Activated CD4-positive, alpha-beta T cell treated with anti-CD3 and anti-CD28 coated beads for 4 hours (primary cell): ENCODE measurements at places on chromosomes 4 and X.

- DNase-seq, result no peak
Measured at GRCh38 chr4:3829956-3830773, 64.0 kb downstream of the ADRA2C start.

DNA sequence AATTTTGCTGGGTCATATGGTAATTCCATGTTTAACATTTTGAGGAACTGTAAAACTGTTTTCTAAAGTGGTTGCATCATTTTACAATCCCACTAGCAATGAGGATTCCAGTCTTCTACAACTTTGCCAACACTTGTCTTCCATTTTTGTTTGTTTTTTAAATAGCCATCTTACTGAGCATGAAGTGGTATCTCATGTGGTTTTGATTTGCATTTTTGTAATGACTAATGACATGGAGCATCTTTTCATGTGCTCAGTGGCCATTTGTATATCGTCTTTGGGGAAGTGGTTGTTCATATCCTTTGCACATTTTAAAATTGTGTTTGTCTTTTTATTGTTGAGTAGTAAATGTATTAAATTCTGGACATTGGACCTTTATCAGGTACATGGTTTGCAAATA, 94.7 kb downstream of the TMEM131L start:
- DNase-seq, result no peak

GRCh38 chr4:56468097-56468422, 643 bp downstream of the SRP72 start:
- no peak for DNase-seq

- DNase-seq, result peak; percentile 1
Measured at GRCh38 chrX:129360175-129360574, 163.1 kb downstream of the SMARCA1 start.

DNA sequence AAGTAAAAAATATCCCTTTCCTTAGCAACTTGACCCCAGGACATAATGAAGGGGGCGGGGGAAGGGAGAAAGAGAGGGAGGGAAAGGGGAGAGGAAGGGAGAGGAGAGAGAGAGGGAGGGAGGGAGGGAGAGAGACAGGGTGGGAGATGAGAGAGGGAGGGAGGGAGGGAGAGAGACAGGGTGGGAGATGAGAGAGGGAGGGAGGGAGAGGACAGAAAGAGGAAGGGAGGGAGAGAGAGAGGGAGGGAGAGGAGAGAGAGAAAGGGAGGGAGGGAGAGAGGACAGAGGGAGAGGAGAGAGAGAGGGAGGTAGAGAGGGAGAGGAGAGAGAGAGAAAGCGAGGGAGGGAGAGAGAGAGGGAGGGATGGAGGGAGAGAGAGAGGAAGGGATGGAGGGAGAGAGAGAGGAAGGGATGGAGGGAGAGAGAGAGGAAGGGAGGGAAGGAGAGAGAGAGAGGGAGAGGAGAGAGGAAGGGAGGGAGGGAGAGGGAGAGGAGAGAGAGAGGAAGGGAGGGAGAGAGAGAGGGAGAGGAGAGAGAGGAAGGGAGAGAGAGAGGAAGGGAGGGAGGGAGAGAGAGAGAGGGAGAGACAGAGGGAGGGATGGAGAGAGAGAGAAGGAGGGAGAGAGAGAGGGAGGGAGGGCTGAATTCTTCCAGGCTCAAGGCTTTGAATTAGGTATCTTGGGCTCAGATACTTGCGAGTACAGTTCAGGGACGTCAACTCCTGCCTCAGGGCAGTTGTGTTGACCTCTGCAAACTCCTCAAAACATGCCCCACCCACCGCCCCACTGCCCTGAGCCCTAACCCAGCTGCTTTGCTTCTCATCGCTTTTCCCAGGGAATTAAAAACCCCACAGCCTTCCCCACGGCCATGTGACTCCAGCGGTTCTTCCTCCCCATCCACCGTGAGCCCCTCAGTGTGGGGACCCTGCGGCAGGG, 40.0 kb upstream of the ADRA2C start:
- no peak for DNase-seq

DNA sequence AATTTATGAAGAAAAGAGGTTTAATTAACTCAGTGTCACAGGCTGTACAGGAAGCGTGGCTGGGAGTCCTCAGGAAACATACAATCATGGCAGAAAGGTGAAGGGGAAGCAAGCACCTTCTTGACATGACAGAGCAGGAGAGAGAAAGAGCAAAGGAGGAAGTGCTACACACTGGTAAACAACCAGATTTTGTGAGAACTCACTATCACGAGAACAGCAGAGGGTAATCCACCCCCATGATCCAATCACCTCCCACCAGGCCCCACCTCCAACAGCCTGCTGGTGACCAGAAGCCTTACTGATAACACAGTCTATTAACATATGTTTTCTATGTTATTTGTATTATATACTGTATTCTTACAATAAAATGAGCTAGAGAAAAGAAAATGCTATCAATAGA, 254.8 kb downstream of the PCDH10 start:
- DNase-seq, result no peak

GRCh38 chr4:73895201-73896175, 26.3 kb downstream of the CXCL1 start:
- DNase-seq, result no peak

- peak; percentile 25 for DNase-seq
Measured at GRCh38 chr4:173013232-173013930, 155.2 kb upstream of the GALNT7 start.

DNA sequence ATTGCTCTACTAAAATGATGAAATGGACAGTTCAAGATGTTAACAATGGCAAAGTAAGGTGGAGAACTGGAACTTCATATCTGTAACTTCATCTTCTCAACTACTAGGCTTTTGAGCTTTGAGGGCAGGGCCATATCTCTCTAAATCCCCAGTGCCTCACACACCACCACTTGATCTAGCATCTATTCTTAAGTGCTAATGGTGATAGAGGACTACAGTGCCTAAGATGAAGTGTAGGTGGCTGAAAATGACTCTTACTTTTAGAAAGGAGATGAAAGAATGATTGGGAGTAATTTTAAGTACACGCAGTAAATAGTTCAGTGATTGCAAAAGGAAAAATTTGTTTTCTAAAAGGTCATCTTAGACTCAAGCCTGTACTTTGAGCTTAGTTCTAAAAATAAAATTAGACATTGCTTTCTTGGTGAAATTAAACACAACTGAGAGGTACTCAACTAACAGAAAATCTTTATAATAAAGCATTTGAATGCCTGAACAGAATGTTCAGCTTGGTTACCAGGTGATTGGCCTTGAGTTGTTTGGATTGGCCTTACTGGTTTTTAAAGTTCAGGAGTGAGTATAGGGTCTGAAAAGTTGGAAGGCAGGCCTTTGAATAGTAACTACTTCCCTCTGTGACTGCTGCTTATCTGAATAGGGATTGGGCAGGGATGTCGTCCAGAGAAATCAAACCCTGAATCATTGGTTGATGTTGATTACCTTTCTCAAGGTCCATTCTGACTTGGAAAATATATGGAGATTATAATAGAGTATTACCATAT, 45.4 kb downstream of the DIAPH2 start:
- no peak for DNase-seq

DNA sequence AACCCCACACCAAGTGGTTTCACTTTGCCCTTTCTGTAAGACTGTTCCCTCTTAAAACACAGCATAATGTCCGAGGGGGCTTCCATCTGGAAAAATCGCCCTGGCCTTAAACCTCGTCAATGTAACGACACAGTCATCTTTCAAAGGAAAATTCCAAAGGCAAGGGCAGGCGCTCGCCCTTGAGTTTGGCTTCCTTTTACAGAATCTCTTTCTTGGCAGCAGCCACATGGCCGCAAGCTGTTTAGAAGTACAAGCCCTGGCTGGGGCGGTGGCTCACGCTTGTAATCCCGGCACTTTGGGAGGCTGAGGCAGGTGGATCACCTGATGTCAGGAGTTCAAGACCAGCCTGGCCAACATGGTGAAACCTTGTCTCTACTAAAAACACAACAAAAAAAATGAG, 27.1 kb upstream of the GRPEL1 start:
- no peak for DNase-seq

- no peak for DNase-seq
Measured at GRCh38 chr4:149999485-150000074, 78.7 kb upstream of the DCLK2 start.

- DNase-seq, result no peak
Measured at GRCh38 chrX:4379071-4379470, 665.6 kb upstream of the PRKX start.

DNA sequence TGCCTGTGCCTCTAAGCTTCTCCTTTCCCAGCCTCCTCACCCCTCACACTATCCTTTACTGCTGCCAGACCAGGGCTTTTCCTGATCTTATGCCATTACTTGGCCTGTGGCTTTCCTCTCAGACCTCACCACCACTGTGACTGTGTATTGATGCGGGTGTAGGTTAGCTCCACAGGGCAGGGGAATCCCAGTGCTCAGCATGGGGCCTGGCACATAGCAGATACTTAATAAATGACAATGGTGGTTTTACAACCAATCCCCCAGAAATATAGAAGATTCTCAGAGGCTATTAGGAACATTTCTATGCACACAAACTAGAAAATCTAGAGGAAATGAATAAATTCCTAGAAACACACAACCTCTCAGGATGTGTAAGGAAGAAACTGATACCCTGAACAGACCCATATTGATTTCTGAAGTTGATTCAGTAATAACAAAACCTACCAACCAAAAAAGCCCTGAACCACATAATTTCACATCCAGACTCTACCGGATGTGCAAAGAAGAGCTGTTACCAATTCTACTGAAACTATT, 129.6 kb upstream of the QRFPR start:
- no peak for DNase-seq

GRCh38 chr4:19230906-19231545, 1020.7 kb upstream of the SLIT2 start:
- no peak for DNase-seq

GRCh38 chr4:139005774-139006173, 9.8 kb upstream of the NOCT start:
- no peak for DNase-seq

GRCh38 chrX:105821471-105822121, 743 bp upstream of the NRK start:
- no peak for DNase-seq

DNA sequence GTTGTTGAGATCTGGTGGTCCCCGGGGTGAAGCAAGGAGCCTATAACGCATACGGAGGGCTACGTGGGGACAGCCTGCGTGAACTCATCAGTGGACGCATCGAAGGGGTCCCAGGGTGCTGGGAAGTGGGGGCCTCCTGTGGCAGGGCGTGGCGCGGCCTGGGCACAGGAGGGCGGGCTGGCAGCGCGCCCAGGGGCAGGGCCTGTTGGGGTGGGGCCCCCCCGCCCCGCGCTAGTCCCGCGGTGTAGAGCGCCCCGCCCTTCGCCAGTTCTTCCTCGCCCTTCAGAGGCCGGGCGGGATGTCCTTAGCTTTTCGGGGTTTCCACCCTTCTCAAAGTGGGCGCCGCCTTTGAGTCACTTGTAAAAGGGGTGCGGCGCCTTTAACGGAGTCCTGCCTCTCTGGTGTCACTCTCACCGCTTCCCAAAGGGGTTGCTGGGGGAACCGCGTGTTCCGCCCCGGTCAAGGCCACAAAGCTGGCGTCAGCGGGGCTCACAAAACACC, 632 bp downstream of the PLP2 start:
- peak; percentile 64 for DNase-seq

DNA sequence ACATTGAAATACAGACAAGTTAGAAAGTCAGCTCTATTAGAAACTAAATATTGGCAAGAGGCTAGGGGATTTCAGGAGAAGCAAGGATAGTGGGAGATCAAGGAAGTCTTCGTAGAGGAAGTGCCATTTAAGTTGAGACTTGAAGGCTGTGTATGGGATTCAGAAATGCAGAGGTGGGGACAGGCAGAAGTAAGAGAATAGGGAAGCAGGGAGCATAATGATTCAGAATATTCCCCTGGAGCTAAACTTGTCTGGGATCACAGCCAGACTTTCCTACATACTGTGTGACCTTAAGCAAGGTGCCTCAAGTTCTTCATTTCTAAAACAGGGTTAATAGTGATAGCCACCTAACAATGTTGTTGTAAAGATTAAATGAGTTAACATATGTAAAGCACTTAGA, 108.8 kb downstream of the DDIT4L start:
- DNase-seq, result no peak

DNA sequence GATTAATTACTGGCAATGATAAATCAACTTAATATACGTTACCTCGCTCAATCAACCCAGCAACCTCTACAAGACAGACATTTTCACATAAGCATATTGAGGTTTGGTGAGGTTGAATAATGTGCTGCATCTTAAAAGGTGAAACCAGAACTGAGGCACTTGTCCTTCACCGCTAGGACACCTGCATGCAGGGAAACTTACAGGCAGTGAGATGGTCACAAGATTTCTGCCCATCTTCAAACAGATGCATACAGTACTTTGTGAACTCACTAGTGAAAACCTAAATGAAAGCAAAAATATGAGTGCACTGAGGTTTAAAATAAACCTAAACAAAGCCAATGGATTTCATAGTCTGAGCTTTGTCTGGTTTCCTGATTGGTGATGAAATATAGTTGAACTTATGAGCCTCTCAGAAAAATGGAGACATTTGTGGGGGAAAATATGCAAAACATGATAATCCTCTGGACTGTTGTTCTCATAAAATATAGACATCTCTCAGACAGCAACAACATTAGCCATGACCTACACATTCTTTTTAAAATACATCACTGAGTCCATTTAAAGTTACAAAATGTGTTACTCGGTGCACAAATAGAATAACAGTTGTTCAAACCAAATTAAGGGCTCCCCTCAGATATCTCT, 20.9 kb upstream of the PRSS12 start:
- no peak for DNase-seq

DNA sequence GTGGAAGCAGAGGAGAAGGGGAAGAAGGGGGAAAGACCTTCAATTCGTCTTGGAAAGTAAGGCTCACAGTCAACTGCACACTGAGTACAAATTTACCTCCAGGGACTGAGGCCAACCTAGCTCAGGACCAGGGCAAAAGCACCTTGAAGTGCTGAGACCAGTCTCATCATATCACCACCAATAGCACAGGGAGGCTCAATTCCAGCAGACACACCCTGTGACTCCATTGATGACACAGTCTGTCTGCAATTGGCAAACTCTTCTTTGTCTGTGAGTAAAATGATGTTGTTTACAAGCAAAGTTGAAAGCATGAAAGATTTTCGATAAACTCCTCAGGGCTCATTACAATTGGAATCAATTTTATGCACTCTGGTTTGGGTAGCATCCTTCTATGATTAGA, 32.3 kb downstream of the TRIML1 start:
- no peak for DNase-seq

DNA sequence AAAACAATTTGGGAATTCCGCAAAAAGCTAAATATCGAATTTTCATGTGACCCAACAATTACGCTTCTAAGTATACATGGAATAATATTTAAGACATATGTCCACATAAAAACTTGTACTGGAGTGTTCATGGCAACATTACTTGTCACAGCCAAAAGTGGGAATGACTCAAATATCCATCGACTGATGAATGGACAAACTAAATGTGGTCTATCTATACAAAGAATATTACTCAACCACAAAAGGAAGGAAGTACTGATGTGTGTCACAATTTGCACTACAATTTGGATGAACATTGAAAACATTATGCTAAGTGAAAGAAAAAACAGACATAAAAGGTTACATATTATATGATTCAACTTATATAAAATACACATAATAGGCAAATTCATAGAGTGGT, 71.9 kb downstream of the AFF2 start:
- DNase-seq, result no peak

DNA sequence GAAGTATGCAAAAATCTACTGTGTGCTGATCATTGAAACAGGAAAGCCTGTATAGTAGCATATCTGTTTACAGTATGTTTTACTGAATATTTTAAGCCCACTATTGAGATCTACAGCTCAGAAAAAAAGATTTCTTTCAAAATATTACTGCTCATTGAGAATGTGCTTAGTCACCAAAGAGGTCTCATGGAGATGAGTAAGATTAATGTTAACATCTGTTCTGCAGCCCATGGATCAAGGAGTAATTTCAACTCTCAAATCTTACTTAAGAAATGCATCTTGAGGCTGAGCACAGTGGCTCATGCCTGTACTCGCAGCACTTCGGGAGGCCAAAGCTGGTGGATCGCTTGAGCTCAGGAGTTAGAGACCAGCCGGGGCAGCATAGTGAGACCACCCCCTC, 3.3 kb downstream of the RNF4 start:
- no peak for DNase-seq
